Coronary artery (tissue), 2 donors: ENCODE measurements at places on chromosomes 11 and 22.

DNA sequence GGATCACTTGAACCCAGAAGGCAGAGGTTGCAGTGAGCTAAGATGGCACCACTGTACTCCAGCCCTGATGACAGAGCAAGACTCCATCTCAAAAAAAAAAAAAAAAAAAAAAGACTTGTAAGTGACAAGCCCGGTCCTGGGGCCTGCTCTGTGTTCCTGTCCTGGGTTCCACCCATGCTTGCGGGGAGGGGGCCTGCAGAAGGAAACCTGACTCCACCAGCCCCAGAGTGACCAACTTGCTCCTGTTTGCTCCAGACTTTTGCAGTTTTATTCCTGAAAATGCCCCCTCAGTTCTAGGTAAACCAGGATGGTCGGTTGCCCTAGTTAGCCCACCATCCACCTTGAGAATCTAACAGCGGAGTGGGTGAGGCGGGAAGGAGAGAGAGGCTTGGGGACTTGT lies 10.1 kb upstream of the LRP5 start:
- DNase-seq, result no peak

GRCh38 chr11:109629734-109630133 lies 207.7 kb downstream of the C11orf87 start:
- no peak for DNase-seq

DNA sequence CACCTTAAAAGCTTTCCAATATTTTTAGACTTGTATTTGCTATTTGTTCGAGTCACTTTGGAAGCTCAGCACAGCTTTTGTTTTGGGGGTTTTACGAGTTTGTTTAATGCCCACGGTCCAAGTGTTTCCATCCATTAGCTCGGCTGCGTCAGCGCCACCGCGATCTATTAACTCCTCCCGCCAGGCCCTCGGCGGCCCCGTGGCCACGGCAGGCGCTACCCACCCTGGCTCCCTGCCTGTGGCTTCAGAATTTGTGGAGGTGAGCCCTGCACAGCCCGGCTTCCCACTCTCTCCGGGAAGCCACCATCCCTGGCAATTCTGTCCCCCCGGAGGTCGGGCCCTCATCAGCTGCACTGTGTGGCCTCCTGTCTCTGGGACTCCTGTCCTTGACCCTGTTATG lies 648.5 kb downstream of the BRD1 start:
- DNase-seq, result no peak

- DNase-seq, result no peak
Measured at GRCh38 chr11:133156986-133157745, 375.1 kb downstream of the OPCML start.

DNA sequence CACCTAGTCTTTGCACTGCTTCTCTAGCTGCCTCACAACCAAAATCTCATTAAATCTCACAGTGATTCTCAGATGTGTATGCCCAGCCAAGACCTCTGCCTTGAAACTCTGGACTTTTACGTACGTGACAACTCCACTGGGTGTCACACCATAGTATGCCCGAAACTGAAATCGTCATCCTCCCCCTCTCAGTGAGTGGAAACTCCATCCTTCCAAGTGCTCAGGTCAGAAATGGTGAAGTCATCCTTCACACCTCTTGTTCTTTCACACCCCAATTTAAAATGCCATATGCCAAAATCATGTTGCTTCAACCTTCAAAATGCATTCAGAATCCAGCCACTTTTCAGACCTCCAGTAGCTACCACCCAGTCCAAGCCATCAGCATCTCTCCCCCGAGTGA lies 42.5 kb downstream of the SFI1 start:
- no peak for DNase-seq
